M059J (cell line): ENCODE measurements at places on chromosomes 5 and 9. TPM values are rescaled to one million over a fixed set of nuclear protein-coding genes. Genes with fewer than 3 reads are reported as not detected.

The ENHO gene
- 0.71 and 2.0 TPM in 2 replicates for total RNA-seq

The ZDHHC11B gene
- not detected in 2 replicates for total RNA-seq

DNA sequence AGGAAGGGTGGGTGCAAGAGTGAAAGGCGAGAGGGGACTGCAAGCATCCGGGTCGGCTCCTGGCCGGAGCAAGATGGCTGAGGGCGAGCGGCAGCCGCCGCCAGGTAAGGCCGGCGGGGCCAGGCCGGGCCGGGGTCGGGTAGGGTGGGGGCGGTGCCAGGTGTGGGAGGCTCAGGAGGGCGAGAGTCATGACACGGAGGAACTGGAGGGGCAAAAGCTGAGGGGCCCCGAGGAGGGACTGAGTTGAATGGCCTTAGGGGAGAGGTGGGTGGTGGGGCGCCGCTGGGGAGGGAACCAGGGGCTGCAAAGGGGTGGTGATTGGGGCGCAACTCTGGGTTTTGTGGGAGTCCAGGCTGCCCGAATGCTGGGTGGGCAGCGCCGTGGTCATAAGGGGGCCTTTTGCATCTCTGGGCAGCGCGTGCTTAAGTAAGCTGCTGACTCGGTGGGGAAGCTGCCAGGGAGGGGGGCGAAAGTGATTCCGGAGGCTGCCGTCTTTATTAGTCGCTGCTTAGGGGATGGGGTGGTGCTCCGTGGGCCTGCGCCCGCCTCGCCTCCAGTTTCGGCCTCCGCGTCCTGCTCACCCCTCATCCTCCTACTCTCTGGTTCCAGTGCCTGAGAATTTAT lies 425 bp downstream of the PTPA start:
- DNase-seq: peak; percentile 55

DNA sequence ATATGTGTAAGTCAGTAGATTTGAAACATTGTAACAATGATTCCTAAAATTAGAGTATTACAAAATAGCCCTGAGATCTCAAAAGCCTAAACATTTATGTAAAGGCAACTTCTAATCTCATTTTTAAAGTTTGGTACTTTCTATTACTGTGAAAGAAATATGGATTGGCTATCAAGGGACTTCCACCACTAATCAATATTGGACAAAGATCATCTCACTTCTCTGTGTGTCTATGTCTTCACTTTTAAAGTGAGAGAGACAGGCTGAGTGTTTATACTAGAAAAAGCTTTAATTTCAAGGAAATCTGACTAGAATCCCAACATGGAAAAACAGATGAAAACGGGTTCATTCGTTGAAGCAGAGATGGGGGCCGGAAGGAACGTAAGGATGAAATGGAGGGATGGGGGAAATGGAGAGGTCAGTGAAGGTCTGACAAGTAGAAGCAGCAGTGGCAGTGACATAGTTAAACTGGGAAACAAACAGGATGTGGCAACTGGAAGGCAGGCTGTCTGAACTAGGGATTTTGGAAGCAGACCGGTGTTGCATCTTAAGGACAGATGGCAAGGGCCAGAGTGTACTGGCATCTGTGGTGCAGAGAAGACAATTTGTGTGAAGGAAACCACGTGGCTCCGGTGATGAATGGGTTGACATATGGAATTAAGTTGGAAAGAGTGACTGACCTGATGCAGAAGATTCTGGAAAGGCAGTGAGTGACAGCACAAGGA lies 60.8 kb downstream of the PDE4D start:
- DNase-seq: no peak

GRCh38 chr9:104090578-104090977 lies 3.5 kb upstream of the SMC2 start:
- DNase-seq: no peak
